ENCODE measurements at places on chromosomes 1 and 21.
A peak's percentile ranks its signal among the peaks of the same experiment; 100 is the strongest.

DNA sequence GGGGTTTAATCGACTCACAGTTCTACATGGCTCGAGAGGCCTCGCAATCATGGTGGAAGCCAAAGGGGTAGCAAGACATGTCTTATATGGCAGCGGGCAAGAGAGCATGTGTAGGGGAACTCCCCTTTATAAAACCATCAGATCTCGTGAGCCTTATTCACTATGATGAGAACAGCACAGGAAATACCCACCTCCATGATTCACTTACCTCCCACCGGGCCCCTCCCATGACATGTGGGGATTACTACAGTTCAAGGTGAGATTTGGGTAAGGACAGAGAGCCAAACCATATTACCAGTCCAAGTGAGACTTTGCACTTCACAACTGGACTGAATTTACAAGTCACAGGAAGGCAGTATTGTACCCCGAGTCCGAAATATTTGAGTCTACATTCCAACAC, 73.9 kb upstream of the ANGPTL1 start:
- DNase-seq: no peak

GRCh38 chr1:87182611-87183010, 146.1 kb upstream of the LMO4 start:
- DNase-seq: no peak

- DNase-seq: no peak
Measured at GRCh38 chr1:200354243-200354642, 55.6 kb downstream of the ZNF281 start.

- no peak for DNase-seq
Measured at GRCh38 chr1:117556341-117556740, 49.5 kb upstream of the TENT5C start.

- DNase-seq: no peak
Measured at GRCh38 chr1:12132078-12132477, 34.7 kb upstream of the TNFRSF1B start.

- no peak for DNase-seq
Measured at GRCh38 chr1:166170726-166171125, 3.9 kb upstream of the FAM78B start.

GRCh38 chr1:228279011-228279721, 71.3 kb downstream of the OBSCN start:
- no peak for DNase-seq

- peak; percentile 16 for DNase-seq
Measured at GRCh38 chr1:50183378-50184133, 74.8 kb downstream of the ELAVL4 start.

DNA sequence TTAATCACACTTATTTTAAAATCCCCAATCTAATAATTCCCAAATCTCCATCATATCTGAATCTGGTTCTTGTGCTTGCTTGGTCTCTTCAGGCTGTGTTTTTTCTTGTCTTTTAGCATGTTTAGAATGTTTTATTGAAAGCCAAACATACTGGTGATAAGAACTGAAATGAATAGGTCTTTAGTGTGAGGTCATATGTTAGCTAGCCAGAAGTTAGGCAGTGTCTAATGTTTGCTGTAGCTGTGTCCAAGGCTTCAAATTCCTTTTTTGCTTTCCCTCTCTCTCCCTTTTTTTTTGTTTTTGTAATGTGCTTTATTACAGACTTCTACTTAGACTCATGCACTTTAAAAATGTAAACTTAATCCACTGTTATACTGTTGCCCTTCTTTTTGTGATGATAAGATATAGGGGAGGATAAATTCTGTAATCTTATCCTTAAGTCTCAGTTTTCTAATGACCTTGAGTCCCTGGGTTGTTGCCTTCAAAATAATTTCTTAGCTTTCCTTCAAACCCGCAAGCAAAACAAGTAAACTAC, 725.1 kb downstream of the BRINP3 start:
- no peak for DNase-seq

- DNase-seq: no peak
Measured at GRCh38 chr1:168252204-168252733, 26.5 kb downstream of the SFT2D2 start.

DNA sequence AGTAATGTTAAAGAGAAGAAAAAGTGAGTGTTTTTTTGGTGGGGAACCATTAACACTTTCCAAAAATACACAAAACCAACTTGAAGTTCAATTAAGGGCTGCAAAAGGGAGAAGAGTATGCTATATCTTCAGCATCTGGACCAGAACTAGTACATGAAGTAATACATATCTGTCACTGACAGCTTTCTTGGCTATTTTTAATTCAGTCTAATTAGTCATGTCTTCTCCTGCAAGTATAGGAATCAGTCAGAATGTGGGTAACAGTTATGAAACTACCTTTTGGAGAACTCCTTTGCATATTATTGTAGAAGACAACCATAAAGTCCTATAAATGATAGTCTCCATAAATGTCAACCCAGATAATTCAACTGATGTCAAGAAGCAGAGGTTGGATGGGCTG, 901.2 kb downstream of the TTLL7 start:
- DNase-seq: no peak

Data from NCI-H1105 treated with DMSO at 0.1 percent for 48 hours (cell line).